ENCODE measurements at places on chromosomes 5 and 9. TPM values are rescaled to one million over a fixed set of nuclear protein-coding genes. Genes with fewer than 3 reads are reported as not detected.

The EFNA5 gene
- 8.8 TPM for total RNA-seq

The MARCHF11 gene
- 2.2 TPM for total RNA-seq

- DNase-seq: no peak
These were observed 97.0 kb upstream of the TARS1 start for GRCh38 chr5:33343676-33344327.

DNA sequence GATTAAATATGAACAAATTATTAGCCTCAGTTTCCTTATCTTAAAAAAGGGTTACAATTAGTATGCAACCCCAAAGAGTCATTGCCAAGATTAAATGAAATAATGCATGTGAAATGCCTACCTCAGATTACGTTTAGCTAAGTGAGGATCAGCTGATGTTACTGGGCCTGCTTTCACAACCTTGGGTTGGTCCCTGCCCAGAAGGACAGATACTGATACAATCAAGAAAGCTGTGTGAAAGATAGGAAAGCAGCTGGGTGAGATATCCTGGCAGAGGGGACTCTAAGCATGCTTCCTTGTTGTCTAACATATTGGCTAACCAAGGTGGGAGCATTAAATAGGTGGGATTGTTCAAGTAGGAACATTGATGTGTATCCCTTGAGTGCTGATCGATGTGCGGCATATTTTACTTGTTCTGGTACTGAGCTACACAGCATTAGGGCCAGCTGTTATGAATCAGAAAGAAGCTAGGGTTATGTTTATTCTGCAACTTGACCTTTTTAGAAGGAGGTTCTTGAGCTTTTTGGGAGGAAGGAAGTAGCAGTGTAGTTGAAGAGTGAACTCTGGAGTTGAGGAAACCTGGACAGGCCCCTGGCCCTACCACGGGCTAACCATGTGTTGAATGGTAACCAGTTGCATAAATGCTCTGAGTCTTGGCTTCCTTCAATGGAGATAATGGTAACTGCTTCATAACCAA lies 28.9 kb downstream of the SNX24 start:
- DNase-seq: no peak

- DNase-seq: peak; percentile 30
These were observed 97.8 kb downstream of the TSSK1B start for GRCh38 chr5:113336975-113337374.

DNA sequence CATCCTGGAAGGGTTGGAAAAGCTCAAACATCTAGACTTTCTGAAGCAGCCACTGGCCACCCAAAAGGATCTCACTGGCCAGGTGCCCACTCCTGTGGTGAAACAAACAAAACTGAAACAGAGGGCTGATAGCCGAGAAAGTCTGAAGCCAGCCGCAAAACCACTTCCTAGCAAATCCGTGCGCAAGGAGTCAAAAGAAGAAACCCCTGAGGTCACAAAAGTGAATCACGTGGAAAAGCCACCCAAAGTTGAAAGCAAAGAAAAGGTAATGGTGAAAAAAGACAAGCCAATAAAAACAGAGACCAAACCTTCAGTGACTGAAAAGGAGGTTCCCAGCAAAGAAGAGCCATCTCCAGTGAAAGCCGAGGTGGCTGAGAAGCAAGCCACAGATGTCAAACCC lies 87.6 kb downstream of the MAP1B start:
- no peak for DNase-seq
